IMR-90 (cell line): ENCODE measurements at places on chromosomes 16 and 17. TPM values are rescaled to one million over a fixed set of nuclear protein-coding genes. Genes with fewer than 3 reads are reported as not detected.

- DNase-seq: no peak
These were observed 33.9 kb downstream of the ERN1 start for GRCh38 chr17:64096037-64096436.

The RNF43 gene
- under 0.01 TPM in 2 replicates for total RNA-seq

The ICAM2 gene
- 0.28 TPM in 1 of 2 replicates, not detected in the other for total RNA-seq

The CEP112 gene
- total RNA-seq: 3.6 and 5.6 TPM in 2 replicates
